SW 1271 (cell line): ENCODE measurements at places on chromosomes 3 and 15.

GRCh38 chr3:128382221-128382807 is 84.4 kb downstream of the DNAJB8 start:
- DNase-seq, result no peak

- DNase-seq, result no peak
These were observed 94.1 kb upstream of the CHRM5 start for GRCh38 chr15:33874156-33874555.

DNA sequence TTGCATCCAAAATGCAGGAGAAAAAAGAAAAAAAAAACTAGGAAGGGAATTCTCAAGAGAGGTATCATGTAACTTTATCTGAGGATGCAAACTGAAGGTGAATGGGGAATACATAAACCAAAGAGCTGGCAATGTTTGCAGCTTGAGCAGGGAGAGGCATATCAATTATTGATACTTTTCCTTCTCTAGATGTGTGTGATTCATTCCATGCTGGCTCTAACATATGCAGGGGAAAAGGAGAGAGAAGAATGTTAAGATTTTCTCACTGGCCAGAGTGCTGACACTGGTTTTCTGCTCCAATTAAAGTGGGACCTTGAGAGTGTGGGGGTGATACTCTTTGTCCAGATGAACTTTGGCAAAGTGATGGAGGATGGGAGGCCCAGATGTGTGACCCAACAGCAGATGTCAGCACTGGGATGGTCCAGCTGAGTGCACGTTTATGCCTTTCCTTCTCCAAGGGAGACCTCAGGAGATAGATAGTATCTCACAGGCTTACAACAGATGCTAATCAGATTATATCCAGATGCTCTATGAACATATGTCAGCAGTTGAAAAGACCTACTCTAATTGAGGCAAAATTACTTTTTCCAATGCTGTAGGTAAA is 50.0 kb upstream of the PSMD6 start:
- no peak for DNase-seq

GRCh38 chr3:125119752-125120378 is 64.1 kb upstream of the HEG1 start:
- DNase-seq, result no peak

DNA sequence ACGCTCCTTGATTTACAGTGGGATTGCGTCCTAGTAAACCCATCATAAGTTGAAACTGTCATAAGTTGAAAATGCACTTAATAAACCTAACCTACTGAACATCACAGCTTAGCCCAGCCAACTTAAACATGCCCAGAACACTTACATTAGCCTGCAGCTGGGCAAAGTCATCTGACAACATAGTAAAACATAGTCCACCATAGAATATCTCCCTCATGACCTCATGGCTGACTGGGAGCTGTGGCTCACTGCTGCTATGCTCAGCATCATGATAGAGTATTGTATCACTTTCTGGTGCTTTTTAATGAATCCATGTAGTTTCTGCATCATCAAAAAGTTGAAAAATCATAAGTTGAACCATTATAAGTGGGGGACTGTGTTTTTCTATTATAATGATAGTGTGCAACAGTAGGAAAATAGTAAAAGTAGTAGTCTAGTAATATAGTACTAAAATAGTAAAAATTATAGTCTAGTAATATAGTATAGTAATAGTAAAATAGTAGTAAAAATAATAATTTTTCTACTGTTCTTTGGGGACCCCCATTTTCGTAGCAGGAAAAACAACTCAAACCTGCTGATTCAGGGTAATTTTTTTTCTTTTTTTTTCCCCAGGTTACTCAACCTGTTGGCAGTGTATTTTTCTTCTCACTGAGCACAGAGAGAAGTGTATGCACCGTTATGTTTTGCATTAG is 233.5 kb downstream of the MYRIP start:
- DNase-seq, result no peak

GRCh38 chr3:157132936-157133335 is 27.0 kb downstream of the CCNL1 start:
- no peak for DNase-seq

DNA sequence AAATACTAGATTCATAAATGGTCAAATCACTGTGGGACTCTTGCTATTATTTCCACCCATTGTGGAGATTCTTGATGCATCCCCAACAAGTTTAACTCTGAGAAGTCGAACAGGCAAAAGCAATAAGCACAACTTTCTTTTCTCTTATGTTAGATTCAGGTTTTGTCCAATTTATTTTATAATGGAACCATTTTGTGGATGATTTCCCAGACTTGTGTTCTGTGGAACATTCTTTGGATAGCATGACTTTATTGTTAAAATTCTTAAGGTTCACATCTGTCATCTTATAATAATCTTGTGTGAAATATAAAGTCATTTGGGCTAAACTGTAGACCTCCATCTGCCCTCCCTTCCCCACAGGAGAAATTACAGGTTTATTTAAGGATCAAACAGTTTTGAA is 213.7 kb downstream of the LPP start:
- no peak for DNase-seq

GRCh38 chr15:100668348-100668745 is 66.0 kb downstream of the ASB7 start:
- DNase-seq, result no peak

GRCh38 chr3:16362770-16363169 is 97.8 kb downstream of the OXNAD1 start:
- DNase-seq, result no peak

DNA sequence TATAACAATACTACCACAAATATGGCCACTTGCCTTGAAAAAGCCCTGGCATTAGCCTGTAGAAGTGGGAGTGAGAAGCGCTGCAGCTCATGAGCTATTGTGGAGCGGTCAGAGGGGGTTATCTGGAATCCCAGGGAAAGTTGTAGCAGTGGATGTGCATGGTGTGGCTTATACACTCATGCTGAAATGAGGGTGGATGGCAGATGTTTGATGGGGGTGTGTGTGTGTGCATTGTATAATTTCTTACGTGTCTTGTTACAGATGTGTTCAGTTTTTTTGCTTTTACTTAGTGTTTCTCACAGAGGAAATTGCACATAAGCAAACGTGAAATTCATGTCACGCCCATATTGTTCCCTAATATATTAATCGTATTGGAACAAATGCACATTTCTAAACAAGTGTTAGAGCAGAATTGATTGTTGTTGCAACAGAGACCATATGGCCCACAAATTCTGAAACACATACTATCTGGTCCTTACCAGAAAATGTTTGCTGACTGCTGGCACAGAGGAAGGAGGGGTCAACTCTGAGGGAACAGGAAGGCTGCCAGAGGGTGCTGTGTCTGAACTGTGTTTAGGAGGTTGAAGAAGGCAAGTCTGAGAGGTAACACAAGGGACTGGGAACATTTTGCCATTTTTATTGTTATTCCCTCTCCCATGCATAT is 200.0 kb upstream of the CFAP20DC start:
- no peak for DNase-seq

GRCh38 chr3:40875581-40875980 is 323.7 kb upstream of the CTNNB1 start:
- DNase-seq, result no peak

DNA sequence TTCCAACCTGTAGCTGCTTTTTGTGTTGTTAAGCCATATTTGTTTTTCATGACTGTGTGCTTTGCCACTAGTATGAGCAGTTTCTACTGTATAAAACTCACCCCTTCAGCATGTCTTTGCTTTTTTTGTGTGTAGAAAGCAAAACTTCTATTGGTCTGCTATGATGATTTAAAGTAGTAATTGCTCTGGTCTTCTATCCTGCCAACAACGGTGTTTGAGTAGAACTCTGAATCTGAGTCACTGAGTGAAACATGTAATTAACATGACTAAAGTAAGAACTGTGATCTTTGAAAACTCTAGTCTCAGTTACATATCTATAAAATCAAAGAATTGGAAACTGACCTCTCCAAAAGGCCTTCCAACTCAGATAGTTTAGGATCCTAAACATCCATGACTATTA is 133.6 kb downstream of the TPRG1 start:
- no peak for DNase-seq

- DNase-seq, result no peak
These were observed 30.7 kb upstream of the CSTA start for GRCh38 chr3:122294359-122294758.

- no peak for DNase-seq
These were observed 10.6 kb downstream of the ZIC1 start for GRCh38 chr3:147419781-147420224.

GRCh38 chr3:50192124-50192523 is 714 bp downstream of the GNAT1 start:
- DNase-seq, result no peak

DNA sequence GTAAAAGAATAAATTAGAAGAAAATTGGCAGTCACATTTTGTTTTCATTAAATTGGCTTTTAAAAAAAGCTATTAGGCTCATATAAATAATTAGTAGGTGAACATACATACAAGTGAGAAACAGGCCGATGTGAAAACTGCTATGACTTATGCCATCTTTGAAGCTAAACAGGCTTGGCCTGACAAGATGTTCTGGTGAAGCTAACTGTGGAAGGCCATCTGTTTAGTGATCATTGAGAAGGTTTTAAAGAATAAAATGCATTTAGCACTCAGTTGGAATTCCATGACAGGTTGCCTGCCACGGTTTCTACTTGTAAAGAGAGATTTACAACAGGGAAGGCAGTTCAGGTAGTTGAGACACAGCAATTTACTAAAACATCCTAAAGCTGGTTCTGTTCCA is 264.0 kb upstream of the AGTR1 start:
- no peak for DNase-seq

DNA sequence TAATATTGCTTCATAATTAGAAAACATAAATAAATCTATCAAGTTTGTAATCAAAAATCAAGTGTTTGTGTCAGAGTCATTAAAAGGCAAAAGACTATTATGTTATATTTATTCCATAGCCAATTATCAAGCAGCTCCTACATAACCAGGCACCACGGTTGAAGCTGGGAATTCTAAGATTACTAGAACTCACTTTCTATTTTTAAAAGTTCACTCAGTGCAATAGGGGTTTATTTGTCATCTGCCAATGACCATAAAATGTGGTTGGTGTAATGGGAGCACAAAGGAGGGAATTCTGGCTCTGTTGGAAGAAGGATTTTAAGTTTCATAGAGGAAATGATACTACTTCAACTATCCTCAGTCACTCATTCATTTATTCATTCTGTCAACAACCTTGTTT is 57.7 kb downstream of the TRIM69 start:
- DNase-seq, result no peak
